Osteoblast (primary cell): ENCODE measurements at places on chromosomes 1 and 21. TPM values are rescaled to one million over a fixed set of nuclear protein-coding genes. Genes with fewer than 3 reads are reported as not detected.

The HES3 gene
- total RNA-seq: not detected in 2 replicates

The CBR3 gene
- total RNA-seq: 17.4 and 22.7 TPM in 2 replicates

The NR5A2 gene
- total RNA-seq: not detected in 2 replicates

The ERICH3 gene
- not detected in 2 replicates for total RNA-seq

The SLC45A3 gene
- 1.1 and 1.5 TPM in 2 replicates for total RNA-seq

The GPR157 gene
- 3.2 and 5.4 TPM in 2 replicates for total RNA-seq

The C4BPA gene
- total RNA-seq: not detected in 2 replicates

The AGRN gene
- 14.7 and 30.0 TPM in 2 replicates for total RNA-seq

The FMO1 gene
- not detected in 2 replicates for total RNA-seq

The SYT11 gene
- total RNA-seq: 33.3 and 34.5 TPM in 2 replicates

The RGS13 gene
- total RNA-seq: not detected in 2 replicates

The KIF21B gene
- total RNA-seq: under 0.01 TPM in 2 replicates
